Purkinje cell (primary cell): ENCODE measurements at places on chromosomes 5 and 9. TPM values are rescaled to one million over a fixed set of nuclear protein-coding genes. Genes with fewer than 3 reads are reported as not detected.

Gene FOCAD
- 24.4 and 30.7 TPM in 2 replicates for polyA plus RNA-seq

Gene SHISAL2B
- not detected in 2 replicates for polyA plus RNA-seq

Gene SLC34A1
- not detected in 2 replicates for polyA plus RNA-seq

Gene IL9
- polyA plus RNA-seq, result not detected in 2 replicates

Gene ACOT12
- polyA plus RNA-seq, result not detected in 2 replicates

Gene TICAM2
- 1.6 and 2.7 TPM in 2 replicates for polyA plus RNA-seq
